ENCODE measurements at places on chromosomes 5 and 9. TPM values are rescaled to one million over a fixed set of nuclear protein-coding genes. Genes with fewer than 3 reads are reported as not detected.

The KCNN2 gene
- total RNA-seq = 7.3 TPM

The SH2D3C gene
- total RNA-seq = 9.6 TPM

The GPSM1 gene
- total RNA-seq = 101 TPM

The SLC4A9 gene
- total RNA-seq = 1.2 TPM

The MAP1B gene
- 584 TPM for total RNA-seq

The SPATA31D4 gene
- total RNA-seq = 6.1 TPM

The RASEF gene
- 9.1 TPM for total RNA-seq

The PFN3 gene
- total RNA-seq = 27.5 TPM

Measured in testis (tissue), 5 donors.